ENCODE measurements at places on chromosomes 7 and 10.

DNA sequence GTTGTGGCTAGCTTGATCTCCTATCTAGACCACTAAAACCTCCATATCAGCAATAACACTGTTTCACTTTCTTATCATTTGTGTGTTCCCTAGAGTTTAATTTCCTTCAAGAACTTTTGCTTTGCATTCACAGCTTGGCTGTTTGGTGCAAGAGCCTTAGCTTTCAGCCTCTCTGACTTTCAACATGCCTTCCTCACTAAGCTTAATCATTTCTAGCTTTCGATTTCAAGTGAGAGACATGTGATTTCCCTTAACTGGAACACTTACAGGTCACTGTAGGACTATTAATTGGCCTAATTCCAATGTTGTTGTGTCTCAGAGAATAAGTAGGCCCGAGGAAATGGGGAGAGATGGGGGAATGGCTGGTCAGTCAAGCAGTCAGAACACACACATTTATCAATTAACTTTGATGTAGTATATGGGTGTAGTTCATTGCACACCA is 10.6 kb upstream of the BPGM start:
- ATAC-seq = no peak

- no peak for ATAC-seq
Observed at GRCh38 chr10:130301021-130301892, 165.1 kb downstream of the GLRX3 start.

DNA sequence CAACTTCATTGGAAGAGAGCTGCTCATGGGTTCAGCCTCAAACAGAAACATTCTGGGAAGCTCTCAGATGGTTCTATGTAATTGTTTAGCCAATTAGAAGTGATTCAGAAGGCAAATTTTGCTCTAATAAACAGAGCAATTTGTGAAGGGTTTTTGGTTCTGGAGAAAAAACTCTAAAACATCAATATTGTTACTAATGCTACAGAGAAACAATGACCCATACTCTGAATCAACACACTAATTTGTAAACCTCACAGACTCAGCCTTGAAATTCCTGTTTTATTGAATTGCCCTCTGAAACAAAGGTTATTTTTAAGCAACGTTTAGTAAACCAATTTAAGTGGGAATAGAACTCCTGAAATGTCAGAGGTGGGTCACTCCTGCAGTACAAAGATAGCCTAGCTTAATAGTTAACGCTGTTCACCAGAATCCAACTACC is 171.6 kb upstream of the SVIL start:
- ATAC-seq = no peak

GRCh38 chr10:133608855-133609254 is 17.7 kb downstream of the FRG2B start:
- ATAC-seq = peak; percentile 79

DNA sequence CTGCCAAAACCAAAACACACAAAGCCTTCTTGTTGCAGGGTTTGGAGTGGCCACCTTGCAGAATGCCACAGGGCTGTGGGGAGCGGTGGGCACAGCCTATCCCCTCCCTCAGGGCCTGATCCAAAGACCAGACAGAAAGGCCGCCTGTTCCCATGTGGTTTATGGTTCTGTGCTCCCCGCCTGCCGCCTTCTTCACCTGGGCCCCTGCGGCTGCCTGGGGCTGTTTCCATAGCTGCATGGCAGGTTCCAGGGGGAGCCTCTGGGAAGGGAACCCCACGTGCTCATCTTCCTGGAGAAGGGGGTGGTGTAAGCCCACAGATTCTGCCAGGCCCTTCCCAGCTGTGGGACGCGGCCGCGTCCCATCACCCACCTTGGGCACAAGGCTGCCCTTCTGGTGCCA is 70.7 kb upstream of the EZH2 start:
- ATAC-seq = no peak

- ATAC-seq = no peak
Observed at GRCh38 chr7:29416938-29417305, 146.7 kb upstream of the PRR15 start.

DNA sequence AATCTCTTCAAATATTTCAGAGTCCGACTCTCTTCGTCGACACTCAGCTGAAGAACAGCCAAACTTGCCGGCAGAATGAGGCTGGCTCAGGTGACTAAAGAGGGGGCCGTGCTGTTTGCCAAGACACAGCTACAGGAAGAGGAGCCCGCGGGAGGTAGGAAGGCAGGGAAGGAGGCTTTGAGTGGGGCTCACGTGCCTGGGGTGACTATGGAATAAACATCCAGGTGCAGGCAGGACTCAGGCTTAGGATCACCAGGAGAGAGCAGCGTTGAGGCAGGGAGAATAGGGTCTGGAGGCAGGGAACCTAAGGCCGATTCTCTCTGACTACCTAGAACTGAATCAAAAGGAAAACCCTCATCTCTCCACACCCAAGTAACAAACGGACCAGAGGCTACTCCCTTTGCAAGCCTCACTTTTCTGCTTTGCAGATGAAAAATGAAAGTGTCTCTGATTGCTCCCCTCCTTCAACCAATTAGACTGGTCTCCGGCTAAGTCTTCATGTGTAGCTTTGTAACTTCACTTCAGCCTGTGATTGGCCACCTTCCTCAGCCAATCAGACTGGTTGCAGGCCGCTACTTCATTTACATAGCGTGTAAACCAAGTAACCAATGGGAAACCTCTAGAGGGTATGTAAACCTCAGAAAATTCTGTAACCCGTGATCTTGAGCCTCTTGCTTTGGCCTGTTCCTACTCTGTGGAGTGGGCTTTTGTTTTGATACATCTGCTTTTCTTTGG is 19.7 kb upstream of the BNIP3 start:
- peak; percentile 78 for ATAC-seq

DNA sequence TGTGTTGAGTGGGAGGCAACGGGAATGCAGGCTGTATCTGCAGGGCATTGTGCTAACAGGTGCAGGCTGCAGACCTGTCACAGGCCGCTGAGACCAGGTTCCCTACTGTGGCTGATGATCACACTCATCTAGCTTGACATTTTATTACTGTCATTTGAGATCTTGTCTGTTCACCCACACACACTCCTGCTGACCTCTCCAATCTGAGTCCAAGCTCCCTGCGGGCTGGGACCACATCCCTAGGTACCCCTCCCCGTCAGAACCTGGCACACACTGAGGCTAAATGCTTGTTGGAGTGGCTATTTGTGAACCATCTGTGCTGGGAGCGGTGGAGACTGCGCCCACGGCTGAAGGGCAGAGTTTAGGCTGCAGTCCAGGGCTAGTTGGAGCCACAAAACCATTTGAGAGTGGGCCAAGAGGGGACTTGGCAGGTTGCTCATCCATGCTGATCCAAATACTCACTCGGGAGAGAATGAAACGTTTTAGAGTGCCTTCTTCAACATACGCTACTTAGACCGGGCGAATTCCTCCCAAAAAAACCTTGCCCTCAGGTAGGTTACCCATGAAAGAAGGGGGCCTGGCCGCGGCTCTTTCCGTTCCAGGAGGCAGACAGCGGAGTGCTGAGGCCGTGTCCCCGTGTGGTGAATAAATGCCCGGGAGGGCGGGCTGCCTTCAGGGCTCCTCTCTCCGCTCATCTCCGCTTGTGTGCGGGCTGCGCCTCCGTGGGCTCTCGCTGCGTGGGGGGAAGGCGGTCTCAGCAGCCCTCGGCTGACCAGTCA is 164.4 kb downstream of the RGS10 start:
- ATAC-seq = no peak
